NCI-H1417 (cell line): ENCODE measurements at places on chromosomes 3 and 15.

DNA sequence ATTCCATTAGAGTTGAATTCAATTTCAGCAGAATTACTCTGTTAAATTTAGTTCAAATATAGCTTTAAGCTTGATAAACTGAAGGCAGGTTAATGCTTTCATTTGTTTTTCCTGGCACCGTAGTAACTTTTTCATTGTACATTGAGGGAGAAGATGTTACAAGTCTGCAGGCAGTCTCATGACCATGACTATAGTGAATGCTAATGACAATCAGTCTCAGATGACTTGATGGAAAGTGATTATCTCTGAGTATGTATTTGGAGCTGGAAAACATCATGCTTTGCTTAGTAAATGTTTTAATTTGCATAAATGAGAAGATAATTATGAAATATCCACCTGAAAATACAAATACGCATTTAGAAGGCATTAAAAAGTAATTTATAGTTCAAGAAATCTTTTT, 16.0 kb upstream of the RNF7 start:
- no peak for DNase-seq

DNA sequence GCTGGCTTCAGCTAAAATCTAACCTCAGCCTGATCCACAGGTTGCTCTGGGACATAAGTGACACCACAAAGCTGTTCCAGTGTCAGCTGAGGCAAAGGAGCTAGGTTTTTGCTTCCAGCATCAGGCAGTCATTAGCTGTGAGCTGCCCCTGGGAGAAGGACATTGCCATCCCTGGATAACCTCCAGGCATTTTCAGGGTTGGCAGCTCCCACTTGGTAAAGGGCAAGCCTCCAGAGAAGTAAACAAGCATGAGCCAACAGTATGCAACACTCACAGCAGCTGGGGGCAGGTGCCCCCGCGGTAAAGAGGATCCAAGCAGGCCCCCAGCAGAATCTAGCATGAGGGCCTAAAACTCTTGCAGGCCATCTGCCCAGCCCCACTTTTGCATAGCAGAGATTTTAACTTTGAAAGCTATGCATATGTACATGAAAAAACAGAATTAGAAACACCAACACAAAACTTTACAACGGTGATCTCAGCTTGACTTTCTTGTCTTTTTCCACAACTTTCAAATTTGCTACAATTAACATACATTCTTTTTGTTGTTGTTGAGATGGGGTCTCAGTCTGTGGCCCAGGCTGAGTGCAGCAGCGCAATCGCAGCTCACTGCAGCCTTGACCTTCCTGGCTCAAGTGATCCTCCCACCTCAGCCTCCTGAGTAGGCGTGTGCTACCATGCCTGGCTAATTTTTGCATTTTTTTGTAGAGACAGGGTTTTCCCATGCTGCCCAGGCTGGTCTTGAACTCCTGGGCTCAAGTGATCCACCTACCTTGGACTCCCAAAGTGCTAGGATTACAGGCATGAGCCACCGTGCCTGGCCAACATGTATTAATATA, 83.8 kb upstream of the TPM1 start:
- no peak for DNase-seq

DNA sequence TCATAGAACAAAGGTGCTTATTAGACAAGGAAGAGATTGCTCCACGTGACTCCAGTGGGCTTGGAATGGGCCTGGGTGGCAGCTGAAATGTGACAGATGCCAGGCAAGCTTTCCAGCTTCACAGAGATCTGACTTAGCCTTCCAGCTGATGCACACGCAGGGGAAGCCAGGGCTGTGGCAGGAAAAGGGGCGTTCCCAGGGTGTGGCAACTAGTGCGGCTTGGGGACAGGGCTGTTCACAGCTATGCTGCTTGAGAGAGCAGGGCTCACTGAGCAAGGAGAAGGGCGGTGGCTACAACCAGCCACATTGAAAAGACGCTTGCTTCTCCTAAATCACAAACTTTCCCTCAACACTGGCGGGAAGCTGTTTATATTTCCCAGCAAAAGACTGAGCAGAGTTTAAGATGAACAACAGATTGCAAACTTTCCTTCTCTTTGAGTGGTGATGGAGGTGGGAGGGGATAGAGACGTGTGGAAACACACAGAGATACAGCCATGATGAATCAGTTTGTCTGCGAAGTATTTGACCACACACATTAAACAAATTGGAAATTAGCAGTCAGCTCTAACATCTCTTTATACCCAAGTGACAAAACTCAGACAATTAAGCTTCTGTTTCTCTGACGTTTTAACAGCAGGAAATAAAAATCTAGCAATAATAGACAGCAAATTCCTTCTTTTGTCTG, 127.5 kb downstream of the BDH1 start:
- no peak for DNase-seq

DNA sequence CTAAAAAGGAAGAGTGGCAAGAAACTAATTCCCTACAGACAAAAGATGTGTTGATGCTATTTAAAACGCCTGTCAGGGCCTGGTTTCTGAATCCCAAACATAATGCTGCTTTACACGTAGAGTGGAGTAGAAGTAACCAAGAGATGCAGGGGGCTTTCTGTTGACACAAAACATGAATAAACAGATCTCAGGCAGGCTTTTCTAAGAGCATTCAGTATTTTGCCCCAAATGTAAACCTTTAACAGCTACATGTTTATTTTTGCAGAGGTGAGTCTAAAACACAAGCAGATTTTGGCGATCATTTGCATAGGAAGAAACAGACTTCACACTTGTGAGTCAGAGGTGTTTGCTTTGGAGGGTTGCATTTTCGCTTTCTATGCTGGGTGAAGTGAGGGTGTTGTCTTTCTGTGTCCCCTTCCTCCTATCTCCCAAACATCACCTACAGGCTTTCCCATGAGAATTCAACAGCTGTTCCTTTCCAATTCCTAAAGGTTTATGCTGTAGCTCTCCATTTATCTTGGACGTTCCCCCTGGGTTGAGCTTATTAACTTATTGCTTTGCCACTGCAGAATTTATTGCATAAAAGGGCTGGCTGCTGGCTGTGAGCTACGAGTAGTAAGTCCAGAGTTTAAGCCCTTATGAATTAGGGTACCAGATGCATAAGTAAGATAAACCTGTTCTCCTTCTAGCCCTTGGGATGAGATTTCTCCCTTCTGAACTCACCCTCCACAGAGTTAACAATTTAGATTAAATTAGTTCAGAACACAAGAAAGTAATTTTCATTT, 156.7 kb downstream of the DIPK2A start:
- DNase-seq: peak; percentile 25

- no peak for DNase-seq
These were observed 24.4 kb downstream of the DTWD1 start for GRCh38 chr15:49645277-49645676.

GRCh38 chr3:21436835-21437234, 314.2 kb downstream of the ZNF385D start:
- peak; percentile 8 for DNase-seq

GRCh38 chr3:8597219-8597853, 47.3 kb downstream of the SSUH2 start:
- DNase-seq: no peak

DNA sequence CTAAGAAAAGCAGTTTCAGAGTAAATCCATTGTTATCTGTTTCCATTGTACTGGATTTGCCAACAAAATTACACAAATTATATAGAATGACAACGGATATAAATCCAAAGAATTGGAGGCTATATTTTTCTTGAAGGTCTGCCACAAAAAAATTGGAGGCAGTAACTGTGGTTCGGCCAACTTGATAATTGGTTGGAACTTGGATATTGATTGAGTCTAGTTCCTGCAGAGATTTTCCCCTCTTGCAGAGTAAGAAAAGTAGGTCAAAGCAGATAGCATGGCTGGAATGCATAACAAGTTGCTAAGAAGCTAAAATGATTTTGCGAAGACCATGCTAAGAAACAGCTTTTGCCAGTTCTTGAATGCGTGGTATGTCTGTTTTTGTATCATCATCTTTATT, 269.6 kb upstream of the CFAP20DC start:
- DNase-seq: no peak

DNA sequence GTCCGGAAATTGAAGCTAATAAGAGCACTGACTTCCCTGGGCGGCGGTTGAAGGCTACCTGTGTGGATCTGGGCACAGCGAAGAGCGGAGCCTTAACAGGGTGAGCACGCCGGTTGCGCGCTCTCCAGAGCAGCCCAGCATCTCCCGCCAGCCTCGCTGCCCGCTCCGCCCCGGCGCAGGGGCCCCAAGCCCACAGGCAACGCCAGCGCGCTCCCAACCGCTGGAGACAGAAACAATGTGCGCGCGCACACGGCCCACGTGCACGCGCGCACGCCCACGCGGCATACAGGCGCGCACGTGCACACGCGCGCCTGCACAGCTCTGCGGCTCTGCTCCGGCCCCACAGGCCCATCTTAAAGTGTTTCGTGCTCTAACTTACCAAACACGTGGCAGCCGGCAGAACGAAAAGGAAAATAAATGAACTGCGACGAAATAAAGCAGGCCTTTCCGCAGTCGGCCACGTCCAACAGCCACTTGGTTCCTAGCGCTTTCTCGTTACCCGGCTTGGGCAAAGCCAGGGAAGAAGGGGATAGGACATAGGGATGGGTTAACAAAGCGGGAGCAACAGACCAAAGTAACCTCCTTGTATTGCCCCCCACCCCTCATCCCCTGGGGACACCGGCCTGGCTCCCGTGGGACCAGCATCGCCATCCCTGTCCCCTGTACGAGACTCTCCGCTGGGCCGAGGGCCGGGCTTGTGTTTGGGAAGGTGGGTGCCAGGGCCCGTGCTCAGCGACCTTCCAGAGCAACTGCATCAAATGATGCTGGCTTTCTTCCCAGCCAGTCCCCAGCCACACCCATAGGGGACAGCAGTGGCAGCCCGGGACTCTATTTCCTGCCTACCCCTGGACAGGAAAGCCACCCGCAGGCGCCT, 203.7 kb downstream of the ABHD5 start:
- DNase-seq: peak; percentile 89

- no peak for DNase-seq
These were observed 7.4 kb downstream of the ZNF589 start for GRCh38 chr3:48248095-48248850.

DNA sequence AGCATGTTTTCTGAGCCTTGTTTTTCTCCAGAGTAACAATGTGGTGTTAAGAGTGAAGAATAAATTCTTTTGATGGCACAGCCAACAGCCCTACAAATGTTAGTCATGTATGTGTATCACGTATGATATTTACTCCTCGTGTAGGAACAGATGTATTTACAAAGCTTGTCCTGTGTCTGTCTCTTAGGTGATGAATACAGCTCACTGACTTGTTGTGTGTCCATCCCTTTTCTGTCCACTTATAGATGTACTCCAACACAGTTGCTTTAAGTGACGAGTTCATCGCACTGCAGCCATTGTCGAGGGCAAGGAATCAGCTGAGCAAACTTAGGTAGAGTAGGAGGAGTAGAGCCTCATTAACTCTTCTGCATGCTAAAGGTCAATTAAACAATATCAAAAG, 78.1 kb downstream of the DCUN1D1 start:
- no peak for DNase-seq

DNA sequence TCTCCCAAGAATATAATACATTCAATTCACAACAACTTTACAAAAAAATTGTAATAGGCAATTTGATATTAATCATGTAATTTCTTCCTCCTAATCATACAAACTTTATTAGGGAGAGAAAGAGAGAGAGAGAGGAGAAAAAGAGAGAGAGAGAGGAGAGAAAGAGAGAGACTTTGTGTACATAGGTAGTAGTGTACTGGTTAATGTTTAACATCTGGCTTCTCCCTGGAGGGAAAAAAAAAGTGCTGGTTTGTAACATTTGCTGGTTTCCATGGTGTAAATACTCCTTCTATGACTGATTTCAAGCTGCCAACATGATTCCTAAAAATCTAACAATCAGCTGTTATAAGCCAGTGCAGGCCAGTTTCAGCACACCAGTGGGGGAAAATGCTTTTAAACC, 98.0 kb upstream of the ARHGEF26 start:
- no peak for DNase-seq

- DNase-seq: no peak
These were observed 46.4 kb downstream of the ST3GAL6 start for GRCh38 chr3:98809557-98809956.

- DNase-seq: no peak
These were observed 74.9 kb downstream of the ADCY5 start for GRCh38 chr3:123374016-123374415.

- no peak for DNase-seq
These were observed 59.7 kb upstream of the GK5 start for GRCh38 chr3:142285083-142285517.

DNA sequence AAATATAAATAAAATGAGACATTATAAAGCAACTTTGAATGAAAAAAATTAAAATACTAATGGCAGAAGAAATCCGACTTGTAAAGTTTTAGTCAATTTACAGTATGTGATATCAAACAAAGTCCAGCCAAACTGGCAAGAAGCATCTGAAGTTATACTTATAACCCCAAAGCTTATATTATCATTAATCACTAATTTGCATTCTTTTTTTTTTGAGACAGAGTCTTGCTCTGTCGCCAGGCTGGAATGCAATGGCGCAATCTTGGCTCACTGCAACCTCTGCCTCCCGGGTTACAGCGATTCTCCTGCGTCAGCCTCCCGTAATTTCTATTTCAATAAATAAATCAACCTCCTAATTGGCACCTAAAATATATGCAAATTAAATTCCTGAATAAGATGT, 80.1 kb downstream of the AQR start:
- DNase-seq: no peak

- no peak for DNase-seq
These were observed 10.5 kb downstream of the ABI3BP start for GRCh38 chr3:100982710-100983109.

- no peak for DNase-seq
These were observed 250.5 kb downstream of the UACA start for GRCh38 chr15:70512772-70513362.

DNA sequence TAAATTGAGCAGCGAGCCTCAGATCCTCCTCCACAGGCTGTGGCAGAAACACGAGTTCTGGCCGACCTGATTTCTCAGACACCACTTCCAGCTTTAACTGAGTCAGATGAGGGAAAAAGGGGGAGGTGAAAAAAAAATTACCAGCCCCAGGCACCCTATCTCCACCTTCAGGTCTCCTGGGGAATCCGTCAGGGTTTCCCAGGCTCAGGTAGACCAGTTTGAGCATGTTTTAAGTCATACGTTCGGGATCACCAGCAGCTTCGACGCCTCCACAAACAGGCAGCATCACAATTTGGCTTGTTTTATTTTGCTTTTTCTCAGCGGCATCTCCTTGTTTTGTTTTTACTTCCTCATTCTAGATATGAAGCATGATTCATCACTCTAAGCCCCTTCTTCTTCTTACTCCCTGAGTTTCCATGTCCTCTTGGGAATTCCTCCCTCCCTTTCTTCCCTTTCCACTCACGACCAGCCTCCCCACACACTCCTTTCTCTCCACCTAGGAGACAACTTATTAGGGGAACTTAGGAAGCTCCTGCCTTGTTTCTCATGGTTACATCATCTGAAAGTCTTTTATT, 190.1 kb downstream of the ZNF621 start:
- DNase-seq: no peak

GRCh38 chr3:59374818-59375211, 325.0 kb upstream of the CFAP20DC start:
- no peak for DNase-seq
